Stimulated activated CD4-positive, alpha-beta T cell treated with anti-CD3 and anti-CD28 coated beads, Interleukin-12 subunit alpha, Interleukin-12 subunit beta, amount 100 ng/mL, for 24 hours (primary cell): ENCODE measurements at places on chromosomes 5 and 9.

DNA sequence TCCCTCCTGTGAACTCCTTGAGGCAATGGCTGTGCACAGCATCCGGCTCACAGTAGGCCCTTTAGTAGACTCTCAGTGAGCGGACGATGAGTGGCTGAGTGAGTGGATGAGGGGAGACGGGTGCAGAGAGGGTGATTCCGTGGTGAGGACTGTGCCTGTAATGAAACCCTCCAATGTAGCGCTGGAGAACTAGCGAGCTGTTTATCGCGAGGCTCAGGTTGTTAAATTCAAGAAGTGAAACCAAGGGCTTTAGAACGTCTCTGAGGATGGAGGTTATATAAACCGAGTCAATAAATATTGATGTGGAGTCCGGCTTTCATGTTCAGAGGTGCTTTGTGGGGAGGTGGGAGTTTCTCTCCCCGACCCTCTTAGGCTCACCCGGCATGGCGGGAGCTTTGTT is 53.2 kb downstream of the NSG2 start:
- DNase-seq: no peak

DNA sequence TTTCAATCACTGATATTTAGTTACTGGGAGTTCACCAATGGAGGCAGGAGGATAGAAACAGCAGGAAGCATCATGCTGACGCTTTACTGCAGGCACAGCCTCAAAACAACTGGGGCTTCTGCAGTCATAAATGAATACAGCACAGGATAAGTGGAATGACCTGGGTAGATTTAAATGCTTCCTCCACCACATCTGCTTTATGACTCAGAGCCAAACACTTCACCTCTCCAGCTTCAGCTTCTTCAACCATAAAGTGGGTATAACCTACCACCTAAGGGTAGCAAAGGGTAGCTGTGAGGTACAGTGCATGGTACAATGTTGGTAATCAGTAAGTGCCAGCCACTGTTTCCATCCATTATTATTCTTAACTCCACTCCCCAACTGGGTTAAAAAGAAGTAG is 28.4 kb downstream of the RASEF start:
- no peak for DNase-seq

DNA sequence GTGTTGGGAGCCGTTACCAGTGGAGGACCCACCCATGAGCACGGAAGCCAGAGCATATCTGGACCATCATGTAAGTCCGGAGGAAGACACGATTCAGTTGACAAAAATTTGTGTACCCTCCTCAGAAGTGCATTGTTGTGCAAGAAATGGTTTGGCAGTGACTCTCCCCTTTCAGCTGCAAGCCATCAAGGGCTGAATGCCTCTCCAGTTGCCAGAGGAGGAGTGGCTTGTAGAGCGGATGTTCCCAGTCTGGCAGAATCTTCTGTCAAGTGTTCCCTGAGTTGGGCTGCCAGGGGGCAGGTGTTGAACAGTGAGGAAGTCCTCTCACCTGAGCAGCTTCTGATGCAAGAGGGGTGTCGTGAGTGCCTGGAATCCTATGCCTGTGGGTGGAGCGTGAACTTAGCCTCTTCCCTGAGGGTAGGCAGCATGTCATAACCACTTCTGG is 27.6 kb upstream of the CDKN2AIPNL start:
- no peak for DNase-seq

DNA sequence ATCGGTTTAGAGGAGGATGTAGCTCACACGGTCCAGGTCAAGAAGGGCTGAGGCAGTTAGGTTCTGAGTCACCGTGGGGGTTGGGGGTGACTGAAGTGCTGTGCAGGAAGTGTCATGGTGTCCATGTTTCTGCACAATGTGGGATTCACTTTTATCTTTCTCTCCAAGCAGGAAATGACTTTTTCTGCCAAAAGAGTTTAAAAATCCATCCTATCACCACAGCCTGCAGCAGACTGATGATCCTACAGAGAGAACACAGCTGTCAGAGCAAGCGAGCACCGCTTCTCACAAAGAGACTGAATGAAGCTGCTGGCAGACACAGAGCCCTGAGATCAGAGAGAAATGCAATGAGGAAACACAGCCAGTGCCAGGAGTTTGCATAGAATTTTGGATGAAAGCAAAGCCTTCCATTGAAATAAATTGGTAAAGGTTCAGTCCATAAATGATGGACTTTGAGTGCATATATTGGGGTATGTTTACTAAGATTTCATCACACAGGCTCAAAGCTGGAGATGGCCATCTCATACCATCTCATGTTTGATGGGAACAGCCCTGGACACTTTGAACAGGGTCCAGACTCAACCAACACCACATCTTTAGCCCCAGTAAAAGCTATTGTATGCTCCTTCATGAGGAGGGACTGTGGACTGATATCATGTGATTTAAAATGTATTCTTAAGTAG is 213.9 kb upstream of the FBXL7 start:
- DNase-seq: no peak

DNA sequence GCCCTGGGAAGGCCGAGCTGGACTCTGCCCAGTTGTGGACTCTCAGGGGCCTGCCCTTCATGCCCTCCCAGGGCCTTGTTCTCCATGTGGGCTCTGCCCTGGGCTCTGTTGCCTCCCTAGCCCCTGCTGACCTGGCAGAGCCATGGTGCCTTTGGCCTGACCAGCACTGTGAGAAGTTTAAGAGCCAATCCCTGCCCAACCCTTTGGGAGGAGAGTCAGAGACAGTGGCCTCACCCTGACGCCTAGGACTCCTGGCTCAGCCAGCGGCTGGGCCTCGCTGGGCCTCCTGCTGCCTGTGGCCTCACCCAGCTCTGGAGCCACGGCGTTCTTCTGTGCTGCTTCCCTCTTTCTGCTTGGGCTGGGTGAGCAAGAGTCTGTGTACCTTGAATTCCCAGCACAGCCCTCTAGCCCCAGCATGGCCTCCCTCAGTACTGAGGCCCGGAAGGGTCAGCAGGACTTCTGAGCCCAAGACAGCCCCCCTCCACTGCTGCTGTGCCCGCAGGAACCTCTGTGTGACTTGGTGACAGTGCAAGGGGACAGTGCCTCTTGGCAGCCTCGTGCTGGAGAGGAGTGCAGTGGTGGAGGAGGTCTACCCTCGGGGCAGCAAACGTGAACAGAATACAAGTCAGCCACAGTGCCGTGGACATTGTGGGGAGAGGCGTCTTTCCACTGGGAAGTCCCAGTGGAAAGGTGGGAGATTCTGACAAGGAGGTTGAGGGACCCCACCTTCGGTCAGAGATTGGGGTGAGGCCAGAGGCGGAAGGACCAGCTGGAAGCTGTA is 97.4 kb downstream of the CACNA1B start:
- DNase-seq: no peak

DNA sequence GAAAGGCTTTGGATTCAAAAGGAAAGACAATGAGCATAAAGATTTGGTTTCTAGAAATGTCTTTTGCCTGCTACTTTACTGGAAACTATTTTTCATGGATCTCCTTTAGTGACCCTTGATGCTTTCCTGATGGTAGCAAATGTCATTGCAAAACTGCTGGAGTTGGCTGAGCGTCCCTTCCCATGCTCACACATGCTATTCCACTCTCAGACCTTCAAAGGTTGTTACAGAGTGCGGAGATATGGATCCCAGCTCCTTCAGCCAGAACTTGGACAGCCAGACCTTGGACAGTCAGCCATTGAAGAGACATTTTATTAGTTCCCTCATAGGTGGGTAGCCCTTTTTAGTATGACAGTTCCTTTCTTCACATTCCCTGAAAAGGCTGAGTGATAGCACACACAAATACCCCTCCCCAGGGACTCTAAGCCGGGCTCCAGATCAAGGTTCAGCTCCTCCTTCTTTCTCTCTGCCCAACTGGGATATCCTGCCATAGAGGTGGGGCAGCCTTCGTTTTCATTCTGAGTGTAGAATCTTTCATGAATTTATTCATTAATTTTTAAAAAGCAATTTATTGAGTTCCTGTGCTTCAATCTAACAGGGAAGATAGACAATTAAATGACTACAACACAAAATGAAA is 153.3 kb upstream of the SLC44A1 start:
- DNase-seq: no peak

- DNase-seq: no peak
These were observed 28.5 kb downstream of the TSPAN17 start for GRCh38 chr5:176675676-176676360.

DNA sequence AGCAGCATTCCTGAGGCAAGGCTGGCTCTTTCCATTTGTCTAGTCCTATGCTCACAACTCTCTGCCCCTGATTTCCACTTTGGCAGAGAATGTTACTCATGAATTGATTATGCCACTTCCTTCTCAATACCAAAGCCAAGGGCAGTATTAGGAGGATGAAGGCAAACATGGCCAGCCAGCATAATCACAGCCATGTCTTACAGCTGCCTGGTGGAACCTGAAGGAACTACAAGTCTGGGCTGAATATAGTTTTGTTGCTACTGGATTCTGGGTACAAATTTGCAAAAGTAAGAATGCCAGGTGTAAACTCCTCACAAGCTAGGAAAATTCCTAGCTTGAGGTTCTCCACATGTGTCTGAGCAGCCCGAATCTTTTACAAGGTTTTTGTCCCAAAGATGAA is 4.2 kb downstream of the SIL1 start:
- no peak for DNase-seq

DNA sequence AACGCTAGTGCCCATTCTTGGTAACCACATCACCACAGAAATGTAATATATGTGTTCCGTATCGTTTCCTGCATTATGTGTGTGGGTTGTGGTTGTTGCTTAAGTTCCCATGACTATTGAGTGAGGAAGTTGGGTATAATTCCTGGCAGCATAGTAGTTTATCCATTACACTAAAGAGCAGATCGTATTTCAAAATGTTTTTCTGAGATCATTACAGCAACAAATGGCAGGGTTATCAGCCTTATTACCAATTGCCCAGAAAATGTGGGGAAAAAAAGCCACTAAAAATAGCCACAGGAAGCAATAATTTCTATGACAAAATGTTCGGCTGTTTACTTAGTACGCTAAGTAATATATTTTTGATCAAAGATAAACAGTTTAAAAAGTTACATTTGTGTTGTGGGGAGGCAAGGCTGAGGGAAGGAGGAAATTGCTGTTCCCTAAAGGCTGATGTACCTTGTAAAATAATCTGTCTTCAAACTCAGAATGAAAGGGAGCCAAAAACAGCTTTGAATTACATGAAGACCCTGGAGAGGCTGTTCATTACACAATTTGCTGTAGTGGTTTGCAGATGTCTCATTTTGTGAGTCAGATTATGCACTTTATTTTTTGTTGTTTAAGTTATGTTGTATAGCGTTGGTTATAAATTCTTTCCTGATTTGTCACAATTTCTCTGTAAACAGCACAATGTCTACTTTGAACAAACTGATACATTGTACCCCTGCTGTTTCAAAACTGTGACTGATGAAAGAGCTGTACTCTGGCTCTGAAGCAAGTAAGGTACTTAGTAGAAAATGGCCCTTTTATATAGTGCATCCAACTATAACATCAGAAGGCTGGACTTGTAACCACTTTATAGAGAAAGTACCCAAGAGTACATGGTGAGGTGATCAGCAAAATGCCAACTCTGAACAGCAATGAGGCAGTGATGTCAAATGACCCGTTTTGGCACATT is 1028.5 kb downstream of the NR2F1-AS1 start:
- no peak for DNase-seq

GRCh38 chr9:97527626-97528528 is 26.4 kb downstream of the TMOD1 start:
- no peak for DNase-seq

GRCh38 chr5:40555886-40556285 is 123.8 kb upstream of the PTGER4 start:
- DNase-seq: no peak

DNA sequence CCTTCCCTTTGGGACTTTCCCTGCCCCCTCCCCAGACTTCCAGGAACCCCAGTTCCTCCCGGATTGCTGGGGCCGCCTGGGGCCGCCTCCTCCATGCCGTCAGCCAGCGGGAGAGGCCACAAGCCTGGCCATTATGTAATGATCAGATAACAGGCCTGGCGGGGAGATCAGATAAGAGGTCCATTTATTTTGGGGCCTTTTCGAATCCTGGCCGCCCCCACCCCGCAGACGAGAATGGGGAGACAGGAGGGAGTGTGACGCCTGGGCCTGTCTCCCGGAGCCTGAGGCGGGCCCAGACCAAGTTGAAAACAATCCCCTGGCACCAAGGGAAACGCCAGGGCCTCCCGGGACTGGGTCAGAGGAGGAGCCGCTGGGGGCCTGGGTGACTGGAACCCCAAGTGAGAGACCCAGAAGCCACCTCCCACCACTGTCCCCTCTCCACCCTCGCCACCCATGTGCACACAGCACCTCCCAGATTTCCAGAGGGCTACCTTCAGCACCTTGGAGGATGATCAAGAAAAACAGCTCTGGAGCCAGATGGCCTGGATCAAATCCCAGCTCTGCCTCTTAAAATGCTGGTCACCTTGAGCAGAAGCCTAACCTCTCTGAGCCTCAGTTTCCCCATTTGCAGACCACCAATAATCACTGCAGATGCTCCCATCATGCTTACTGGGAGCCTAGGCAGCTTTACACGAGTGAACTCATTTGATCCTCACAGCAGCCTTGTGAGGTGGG is 7.8 kb downstream of the ENG start:
- DNase-seq: no peak

GRCh38 chr5:154786414-154786813 is 31.2 kb downstream of the LARP1 start:
- DNase-seq: no peak

- DNase-seq: no peak
These were observed 3.8 kb upstream of the TOR4A start for GRCh38 chr9:137273611-137274320.

GRCh38 chr5:130729541-130729940 is 435.5 kb downstream of the HINT1 start:
- DNase-seq: no peak

DNA sequence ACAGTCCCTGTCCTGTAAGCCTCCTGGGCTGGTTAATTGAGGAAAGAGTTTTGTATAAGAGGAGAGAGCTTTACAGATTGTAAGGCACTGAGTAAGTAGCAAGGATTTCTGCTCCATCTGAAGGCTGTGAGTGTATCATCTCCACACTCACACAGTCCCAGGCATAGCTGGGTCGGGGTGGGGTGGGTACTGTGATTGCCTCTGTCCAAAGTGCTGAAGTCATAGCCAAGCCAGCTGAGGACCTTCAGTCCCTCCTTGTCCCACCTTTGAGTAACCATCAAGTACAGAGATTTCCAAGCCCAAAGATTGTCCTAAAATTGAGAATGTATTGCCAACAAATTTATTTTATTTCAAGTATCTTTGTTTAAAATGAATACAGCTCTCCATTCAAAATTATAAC is 5.5 kb upstream of the DNAJB5 start:
- no peak for DNase-seq

DNA sequence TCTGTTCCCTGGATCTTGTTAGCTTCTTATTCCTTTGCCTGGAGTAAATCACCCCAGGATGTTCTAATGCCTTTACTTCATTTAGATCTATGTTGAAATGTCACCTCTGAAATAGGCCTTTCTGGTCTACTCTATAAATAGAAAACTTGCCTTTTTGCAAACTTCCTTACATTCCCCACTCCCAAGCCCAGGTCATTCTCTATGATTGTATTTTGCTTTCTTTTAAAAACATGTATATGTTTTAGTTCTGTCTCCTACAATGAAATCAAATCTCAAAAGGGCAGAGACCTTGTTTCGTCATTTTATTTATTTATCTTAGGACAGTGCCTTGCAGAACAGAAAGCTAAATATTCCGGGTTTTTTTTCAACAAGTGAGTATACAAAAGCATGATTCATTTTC is 1657.7 kb upstream of the C9orf72 start:
- DNase-seq: no peak

GRCh38 chr9:5230554-5230953 is 665 bp upstream of the INSL4 start:
- DNase-seq: no peak

GRCh38 chr9:134565316-134565915 is 76.2 kb upstream of the COL5A1 start:
- no peak for DNase-seq

GRCh38 chr9:117952581-117952980 is 248.4 kb downstream of the TLR4 start:
- no peak for DNase-seq
